ENCODE measurements at places on chromosomes 13 and 19.

DNA sequence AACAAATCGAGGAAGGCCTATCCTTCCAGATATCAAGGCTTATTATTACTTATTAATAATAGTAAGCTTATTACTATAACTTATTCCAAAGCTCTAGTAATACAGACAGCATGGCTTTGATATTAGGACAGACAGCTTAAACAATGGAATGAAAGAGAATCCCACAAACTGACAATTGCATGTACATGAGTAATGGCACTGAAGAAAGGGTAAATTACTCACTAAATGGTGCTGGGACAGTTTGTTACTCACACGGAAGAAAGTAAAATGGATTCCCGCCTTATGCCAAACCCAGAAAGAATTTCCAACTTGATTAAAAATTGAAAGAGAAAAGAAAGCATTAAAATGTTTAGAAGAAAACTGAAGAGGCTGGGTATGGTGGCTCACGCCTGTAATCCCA, 60.3 kb downstream of the MIPEP start:
- DNase-seq, result peak; percentile 80

DNA sequence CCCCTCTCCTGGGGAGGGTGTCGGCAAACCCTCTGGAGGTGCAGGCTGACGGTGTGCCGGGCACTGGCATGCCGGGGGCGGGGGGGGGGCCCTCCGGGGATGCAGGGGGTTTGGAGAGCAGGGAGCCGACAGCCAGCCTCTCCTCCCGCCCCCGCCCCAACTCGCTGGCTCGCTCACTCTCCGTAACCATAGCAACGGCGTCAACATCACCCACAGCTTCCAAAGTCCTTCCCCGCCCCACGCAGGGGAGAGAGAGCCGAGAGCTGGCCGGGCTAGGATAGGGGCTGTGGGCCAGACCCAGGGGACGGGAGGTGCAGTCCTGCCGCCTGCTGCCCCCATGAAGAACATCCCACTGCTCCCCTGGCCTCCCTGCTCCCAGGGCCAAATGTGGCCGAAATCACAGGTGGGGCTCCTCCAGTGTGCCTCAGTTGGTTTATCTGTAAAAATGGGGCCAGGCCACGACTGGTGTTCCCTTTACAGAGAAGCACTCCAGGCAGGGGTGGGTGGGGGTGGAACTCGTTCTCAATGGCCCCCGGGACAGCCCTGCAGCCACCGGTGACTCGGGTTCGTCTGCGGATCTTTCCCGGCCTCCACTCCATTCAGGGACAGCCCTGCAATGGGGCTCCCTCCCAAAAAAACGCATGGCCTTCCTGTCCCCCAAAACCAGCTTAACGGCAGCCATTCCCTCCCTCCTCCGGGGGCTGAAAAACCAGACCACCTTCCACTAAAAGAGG, 3.2 kb downstream of the KLF16 start:
- DNase-seq, result peak; percentile 75

DNA sequence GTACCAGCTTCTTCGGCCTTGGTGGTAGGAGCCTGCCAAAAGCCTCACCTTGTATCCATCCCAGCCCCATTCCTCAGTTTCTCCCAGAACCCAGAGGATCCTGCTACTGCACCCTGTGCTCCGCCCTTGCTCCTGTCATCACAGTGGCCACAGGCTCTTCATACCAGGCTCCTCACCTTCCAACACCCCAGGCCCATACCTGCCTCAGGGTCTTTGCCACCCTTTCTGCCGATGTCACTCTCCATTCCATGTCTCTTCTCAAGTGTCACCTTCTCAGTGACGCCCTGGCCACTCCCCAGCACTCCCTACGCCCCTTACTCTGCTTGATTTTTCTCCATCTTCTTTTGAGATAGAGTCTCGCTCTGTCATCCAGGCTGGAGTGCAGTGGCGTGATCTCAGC, 2.0 kb upstream of the SRRM5 start:
- DNase-seq, result no peak

GRCh38 chr13:46165485-46166223, 16.3 kb downstream of the LCP1 start:
- DNase-seq, result peak; percentile 71

GRCh38 chr13:40187324-40187795, 479.1 kb downstream of the FOXO1 start:
- no peak for DNase-seq

DNA sequence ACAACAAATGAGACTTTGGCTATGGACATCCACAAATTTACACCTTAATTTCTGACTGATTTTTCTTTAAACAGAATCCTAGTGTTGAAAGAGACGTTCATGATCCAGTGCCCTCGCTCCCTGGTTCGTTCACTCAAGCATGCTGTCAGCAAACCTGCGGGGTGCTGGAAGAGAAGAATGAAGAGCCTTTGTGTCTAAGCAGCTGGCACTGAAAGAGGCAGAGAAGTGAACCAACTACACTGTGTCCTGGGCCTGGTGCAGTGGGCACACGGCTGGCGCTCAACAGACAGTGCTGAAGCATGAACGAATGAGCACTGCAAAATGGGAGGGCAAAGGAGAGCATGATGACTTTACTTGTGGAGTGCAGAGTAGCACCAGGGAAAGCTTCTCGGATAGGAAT, 46.8 kb downstream of the MIPEP start:
- no peak for DNase-seq

- peak; percentile 7 for DNase-seq
Observed at GRCh38 chr13:49112782-49113525, 107.2 kb upstream of the MLNR start.

DNA sequence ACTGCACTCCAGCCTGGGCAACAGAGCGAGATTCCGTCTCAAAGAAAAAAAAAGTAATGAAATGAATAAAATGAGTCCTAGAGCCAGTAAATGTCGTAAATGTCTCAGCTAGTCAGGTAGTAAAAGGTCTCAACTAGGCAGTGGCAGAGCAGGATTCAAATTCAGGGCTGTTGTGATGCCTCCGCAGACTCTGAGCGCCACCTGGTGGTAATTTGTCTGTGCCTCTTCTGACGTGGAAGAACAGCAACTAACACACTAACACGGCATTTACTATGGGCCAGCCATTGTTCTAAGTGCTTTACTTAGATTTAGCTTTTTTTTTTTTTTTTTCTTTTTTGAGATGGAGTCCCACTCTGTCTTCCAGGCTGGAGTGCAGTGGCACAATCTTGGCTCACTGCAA, 30.2 kb downstream of the CYP2F1 start:
- peak; percentile 76 for DNase-seq

GRCh38 chr19:35216833-35217648, 11.5 kb downstream of the FAM187B start:
- DNase-seq, result no peak

- no peak for DNase-seq
Observed at GRCh38 chr13:59337070-59337469, 826.7 kb downstream of the DIAPH3 start.

GRCh38 chr13:93146584-93147297, 79.9 kb upstream of the GPC6 start:
- DNase-seq, result peak; percentile 19

DNA sequence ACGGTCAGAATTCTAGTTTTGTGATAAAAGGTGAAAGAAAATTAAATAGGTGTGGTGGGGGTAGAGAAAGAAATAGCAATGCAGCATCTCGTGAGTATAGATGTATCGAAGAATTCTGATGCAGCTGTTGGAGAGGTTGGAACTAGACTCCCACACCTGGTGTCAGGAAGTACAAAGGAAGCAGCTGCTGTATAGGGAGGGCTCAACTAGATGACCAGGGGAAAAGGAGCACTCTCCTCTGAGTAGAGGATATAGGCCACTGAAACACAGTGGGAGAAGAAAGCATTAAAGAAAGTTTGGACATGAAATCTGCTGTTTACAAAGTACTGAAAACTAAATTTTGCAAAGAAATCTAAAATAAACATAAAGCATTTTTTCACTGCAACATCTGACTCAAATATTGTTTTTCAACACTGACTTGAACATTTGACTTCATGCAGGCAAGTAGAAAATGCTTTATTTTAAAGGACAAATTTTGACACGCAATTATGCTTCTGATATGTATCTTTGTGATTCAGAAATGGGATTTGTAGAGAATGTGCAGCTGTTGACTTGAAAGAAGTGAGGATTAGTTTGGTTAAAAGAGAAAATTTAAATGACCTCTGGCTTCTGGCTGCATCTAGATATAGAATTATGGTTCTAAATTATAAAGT, 82.2 kb downstream of the MIPEP start:
- no peak for DNase-seq

DNA sequence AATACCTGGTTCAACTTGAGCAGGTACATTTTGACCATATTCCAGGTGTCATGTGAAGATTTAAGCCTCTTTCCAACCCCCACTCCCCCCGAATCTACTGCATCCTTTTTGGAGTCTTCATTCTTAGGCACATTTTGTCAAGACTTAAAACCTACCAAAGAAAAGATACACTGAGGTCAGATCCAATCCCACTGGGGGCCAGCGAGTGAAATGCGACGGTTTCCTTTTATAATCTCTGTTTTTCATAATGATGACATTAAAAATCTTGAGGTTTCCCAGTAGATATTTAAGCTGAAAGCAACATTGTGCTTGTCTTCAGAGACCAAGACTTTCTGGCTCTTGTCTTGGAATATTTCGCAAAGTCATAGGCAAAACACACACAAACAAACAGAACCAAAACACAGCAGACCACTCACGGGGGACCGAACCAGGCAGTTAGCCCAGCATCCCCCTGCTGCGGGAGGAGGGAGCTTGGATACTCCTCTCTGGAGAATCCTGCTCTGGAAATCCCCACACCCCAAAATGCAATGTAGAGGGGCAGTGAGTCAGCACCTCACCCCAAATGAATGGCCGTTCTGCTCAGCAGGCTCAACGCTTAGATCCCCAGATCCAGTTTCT, 506 bp upstream of the GAS6 start:
- DNase-seq, result peak; percentile 59

DNA sequence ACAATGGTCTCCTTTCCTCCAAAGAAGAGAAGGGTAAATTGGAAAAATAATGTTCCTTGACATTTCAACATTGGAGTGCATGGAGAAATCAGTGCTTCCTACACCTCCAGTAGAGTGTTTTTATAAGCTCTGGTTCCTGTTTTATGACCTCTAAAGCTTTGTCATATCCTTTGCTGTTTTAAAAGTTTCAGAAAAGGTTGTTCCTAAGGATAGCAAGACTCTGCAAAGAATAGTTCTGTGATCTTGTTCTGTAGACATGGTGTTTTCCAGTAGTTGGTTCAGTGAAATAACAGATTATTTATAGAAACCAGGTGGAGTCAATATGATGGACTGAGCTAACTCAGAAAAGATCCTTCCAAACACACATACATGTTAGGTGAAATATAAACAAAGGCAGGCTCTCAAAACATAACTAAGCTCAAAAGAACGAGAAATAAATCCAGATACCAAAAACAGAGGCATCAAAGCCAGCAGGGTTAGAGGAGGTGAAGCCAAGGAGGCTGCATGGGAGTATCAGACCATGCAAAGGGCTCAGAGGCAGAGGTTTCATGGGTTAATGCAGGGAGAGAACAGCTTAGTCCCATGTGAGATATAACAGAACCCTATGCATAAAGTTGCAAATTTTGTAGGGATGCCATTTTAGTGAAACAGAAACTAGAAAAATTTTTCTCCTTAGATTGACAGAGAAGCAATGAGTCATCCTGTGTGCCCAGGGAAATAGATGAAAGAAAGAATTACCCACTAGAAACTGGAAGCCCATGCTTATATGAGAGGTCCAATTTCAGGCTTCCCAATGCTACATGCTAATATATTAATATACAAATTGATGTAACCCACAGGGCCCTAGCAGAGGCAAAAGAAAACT, 44.3 kb downstream of the SHISA2 start:
- peak; percentile 10 for DNase-seq

GRCh38 chr13:71979616-71980015, 112.6 kb upstream of the DACH1 start:
- DNase-seq, result peak; percentile 10

GRCh38 chr13:21050288-21051197, 10.8 kb downstream of the LATS2 start:
- DNase-seq, result peak; percentile 38

DNA sequence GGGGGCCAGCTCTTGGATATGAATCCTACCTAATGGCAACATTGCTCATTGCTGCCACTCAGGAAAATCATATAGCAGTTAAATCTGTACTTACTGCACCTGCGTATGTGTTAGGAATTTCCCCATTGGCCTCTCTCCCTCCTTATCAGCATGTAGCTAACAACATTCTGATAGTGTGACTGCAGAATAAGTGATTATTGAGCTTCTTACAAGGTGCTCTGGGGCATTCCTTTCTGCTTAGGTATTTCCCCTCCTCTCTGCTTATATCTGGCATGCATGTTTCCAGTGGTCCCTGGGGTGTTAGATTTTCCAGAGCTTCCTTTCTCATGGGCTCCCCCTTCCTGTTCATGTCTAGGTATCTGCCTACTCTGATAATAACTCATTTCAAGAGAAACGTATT, 414.1 kb upstream of the SLITRK1 start:
- DNase-seq, result no peak

DNA sequence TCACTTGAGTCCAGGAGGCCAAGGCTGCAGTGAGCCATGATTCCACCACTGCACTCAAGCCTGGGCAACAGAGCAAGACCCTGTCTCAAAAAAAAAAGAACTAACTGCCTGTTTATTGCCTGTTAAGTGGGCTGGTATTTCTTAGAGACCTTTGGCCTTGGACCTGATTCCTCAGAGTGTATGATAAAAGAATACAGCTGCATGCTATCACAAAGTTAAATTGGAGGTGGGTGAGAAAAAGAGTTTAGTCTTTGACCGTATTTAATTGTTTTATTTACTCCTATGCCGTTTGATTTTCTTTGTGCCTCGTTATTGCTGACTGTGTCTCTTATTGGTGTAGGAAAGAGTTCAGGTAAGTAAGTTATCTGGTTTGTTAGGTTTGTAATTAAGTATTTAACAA, 25.3 kb upstream of the DPY19L3 start:
- no peak for DNase-seq

DNA sequence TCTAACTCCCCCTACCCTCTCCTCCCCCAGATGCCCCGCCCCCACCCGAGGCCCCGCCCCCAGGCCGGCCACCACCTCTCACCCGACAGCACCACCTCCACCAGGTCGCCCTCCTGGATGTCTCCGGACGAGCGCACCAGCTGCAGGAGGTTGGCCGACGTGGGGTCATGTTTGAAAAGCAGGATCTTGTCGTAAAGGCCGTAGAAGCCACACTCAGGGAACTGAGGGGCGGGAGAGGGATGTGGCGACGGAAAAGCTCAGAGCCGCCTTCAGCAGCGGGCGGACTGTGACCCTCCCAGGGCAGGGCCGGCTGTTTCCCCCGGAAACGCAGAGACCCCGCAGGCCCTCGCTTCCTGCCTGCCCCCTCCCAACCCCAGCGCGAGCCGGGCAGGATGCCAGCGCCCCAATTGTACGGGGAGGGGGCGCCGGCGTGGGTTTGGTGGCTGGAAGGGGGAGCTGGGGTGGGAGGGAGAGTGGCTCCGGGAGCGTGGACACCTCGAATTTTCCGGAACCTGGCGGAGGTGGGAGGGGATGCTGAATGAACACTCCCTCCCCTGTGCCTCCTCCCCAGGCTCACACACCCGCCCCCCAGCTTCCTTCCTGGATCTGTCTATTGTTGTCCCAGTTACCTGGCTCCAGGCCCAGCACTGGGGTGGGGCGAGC, 3.0 kb downstream of the PRKD2 start:
- DNase-seq, result peak; percentile 86

Measured in ELR (cell line).